NCI-H1436 treated with DMSO at 0.1 percent for 48 hours (cell line): ENCODE measurements at places on chromosomes 5 and 9.

DNA sequence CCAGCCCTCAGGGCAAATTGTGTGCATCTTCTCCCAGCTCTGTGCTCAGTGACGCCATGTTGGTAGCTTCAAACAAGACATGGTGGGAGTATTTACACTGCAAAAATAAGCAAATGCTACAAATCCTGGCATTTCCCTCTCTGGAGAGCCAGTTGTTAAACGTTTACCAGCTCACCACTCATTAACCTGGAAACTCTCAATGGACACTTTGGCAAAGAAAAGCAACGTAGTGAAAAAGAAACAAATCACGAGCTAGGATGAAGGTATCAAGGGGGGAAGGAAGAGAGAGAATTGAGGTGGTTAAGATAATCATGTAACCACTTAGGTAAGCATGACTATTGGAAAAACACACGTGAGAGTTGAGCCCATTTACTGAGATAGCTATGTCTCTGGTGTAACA lies 72.5 kb downstream of the MRPS30 start:
- DNase-seq = no peak

GRCh38 chr9:129143031-129143927 lies 32.1 kb downstream of the PTPA start:
- DNase-seq = no peak

- no peak for DNase-seq
These were observed 163.5 kb downstream of the NR2F1-AS1 start for GRCh38 chr5:93417490-93417889.

DNA sequence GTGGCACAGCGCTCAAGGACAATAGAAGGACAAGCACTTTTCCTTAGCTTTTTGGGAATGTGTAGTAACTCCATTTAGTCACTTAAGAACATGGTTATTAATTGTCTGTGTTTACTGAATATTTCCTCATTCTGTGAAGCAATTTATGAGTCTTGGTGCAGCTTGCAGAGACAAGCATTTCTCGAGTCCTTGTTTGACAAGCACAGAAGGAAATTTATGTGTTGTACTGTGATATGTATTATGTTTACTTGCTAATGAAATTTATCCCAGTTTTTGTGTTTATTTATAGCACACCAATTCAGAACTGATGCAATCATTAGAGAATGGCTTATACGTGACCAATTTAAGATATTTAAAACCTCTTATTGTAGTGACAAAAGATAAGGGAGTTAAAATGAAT lies 168.6 kb downstream of the PRELID2 start:
- no peak for DNase-seq

- no peak for DNase-seq
These were observed 236.9 kb downstream of the CD180 start for GRCh38 chr5:66959653-66960052.

DNA sequence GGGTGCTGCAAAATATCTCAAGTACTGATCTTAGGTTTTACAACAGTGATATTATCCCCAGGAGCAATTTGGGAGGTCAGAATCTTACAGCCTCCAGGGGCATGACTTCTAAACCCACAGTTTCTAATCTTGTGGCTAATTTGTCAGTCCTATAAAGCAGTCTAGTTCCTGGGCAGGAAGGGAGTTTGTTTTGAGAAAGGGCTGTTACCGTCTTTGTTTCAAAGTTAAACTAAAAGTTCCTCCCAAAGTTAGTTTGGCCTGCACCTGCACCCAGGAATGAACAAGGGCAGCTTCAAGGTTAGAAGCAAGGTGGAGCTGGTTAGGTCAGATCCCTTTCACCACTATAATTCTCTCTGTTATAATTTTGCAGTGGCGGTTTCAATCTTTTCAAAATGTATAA lies 81.7 kb downstream of the SFXN1 start:
- DNase-seq = no peak

GRCh38 chr9:91516777-91517176 lies 93.1 kb upstream of the NFIL3 start:
- no peak for DNase-seq

- DNase-seq = no peak
These were observed 37.7 kb downstream of the IPO11 start for GRCh38 chr5:62450259-62450658.

GRCh38 chr5:140181525-140181924 lies 6.5 kb downstream of the CYSTM1 start:
- no peak for DNase-seq

DNA sequence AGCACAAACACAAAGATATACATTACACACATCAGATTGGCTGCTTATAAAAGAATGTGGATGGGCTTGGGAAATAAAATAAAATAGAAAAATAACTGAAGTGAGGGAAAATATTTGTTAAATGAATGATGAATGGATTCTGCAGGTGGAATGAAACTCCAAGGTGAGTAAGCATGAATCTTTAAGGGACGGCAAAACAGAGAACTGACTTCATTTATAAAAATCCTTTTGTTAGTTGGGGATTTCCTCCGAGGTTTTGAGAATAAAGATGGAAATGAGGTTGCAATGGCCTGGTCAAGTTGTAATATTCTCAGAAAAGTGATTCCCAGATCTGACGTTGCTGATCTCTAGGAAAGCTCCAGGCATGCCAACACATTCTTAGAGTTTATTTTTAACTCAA lies 20.9 kb upstream of the SEMA6A start:
- DNase-seq = no peak

DNA sequence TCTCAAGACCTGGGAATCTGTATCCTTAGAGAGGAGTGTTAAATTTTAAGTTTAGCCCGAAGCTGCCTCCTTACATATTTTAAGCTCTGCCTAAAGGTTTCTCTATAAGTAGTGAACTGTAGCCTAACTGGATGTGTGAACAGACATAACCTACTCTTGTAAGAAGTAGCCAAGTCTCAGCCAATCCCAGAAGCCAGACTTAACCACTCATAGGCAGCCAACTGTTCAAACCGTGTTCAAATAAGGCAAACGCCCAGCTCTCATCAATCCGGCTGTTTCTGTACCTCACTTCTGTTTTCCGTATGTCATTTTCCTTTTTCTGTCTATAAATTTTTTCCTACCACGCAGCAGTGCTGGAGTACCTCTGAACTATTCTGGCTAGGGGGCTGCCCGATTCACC lies 58.7 kb upstream of the HRH2 start:
- no peak for DNase-seq

DNA sequence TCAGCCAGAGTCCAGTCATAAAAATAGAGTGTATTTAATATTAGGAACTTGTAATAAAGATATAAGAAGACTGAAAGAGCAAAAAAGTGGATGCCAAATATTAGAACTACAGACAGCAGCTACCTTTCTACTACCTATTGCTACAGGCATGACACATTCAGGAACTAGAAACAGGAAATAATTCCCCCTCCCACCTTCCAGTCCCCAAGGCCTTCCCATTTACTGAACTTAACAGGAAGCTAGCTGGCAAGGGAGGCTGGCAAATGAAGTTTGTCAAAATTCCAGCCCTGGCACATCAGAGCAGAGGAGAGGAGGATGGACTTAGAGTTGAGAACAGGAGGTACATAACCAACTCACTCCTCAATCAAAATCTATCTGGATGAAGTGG lies 50.2 kb upstream of the RIC1 start:
- DNase-seq = no peak
